Liver (tissue), 10 donors: ENCODE measurements at places on chromosomes 4 and X.

DNA sequence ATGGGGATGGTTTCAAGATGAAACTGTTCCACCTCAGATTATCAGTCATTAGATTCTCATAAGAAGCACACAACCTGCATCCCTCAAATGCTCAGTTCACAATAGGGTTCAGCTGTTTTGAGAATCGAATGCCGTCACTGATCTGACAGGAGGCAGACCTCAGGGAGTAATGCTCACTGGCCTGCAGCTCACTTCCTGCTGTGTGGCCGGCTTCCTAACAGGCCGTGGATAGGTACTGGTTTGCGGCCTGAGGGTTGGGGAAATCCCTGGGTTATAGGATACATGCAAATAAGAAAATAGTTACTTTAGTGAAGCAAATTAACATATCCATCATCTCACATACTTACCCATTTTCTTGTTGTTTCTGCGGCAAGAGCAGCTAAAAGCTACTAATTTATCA, 160.4 kb downstream of the MAD2L1 start:
- no peak overlapping the region for H3K4me3 ChIP-seq
- H3K27me3 ChIP-seq: no peaks in the 10 kb centered on the region
- no peaks in the 10 kb centered on the region for H3K36me3 ChIP-seq

DNA sequence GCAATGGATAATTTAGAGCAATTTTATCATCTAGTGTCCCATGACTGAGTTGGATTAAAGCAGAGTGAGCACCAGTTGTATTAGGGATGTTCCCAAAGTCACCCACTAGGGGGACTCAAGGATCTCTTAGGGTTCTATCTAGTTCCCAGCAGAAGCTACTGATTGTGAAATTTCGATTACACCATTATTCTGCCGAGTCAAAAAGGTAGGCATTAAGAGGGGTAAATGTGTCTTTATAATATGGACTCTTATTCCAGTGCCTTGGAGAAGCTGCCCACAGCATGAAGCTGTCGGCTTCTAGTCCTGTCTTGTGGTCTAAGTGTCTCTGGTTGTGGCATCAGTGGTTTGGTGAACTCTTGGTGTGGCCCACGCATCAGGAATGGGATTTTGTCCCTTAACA, 53.3 kb downstream of the RGS12 start:
- H3K27me3 ChIP-seq: no peaks in the 10 kb centered on the region
- no peak overlapping the region for H3K4me3 ChIP-seq
- peak overlapping the region; percentile 51 for H3K27ac ChIP-seq

- no peaks in the 10 kb centered on the region for H3K27me3 ChIP-seq
- no peaks in the 10 kb centered on the region for H3K36me3 ChIP-seq
- no peak for DNase-seq
- H3K4me1 ChIP-seq: peaks cover 9% of the 10 kb centered on the region
Observed at GRCh38 chrX:98068024-98068580, 1184.4 kb downstream of the RPA4 start.

DNA sequence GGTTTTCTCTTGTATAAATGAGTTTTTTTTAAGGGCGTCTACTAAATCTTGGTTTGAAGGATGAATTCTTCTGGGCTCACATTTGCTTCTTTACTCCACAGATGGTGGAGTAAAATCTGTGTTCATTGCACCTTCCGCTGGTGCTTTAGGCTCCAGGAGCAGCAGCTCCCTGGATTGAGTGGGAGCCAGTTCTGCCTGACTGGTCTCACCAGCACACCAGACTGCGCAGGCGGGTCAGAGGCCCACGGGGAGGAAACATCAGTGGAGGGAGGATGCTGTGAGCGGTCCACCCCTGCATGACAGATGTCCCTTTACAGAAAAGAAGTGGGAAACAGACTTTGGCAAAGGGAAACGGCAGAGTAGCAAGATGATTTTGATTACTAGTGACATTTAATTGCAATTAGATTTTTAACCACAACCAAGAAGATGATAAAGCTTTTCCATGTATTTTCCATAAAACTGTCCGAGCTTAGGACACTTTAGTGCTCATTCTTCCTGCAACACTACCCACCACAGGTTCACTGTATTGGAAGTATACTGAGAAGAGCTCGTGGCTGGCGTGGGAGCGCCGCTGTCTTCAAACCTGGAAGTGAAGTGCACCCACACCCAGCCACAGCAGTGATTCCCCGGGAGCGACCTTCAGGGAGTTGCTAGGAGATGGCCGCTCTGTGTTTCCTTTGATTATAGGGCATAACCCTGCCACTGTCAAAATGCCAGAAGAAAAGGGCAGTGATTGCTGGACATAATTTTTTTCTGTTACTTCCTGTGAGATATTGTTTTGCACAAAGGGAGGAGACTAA, 95.2 kb downstream of the SORBS2 start:
- DNase-seq: no peak
- peaks cover 11% of the 10 kb centered on the region for H3K4me1 ChIP-seq
- no peaks in the 10 kb centered on the region for H3K36me3 ChIP-seq
- no peak overlapping the region for H3K4me3 ChIP-seq
- peak overlapping the region; percentile 94 for H3K27ac ChIP-seq

GRCh38 chrX:102745513-102745856, 24.9 kb downstream of the GPRASP3 start:
- no peaks in the 10 kb centered on the region for H3K27me3 ChIP-seq
- H3K4me1 ChIP-seq: no peaks in the 10 kb centered on the region
- no peak overlapping the region for H3K27ac ChIP-seq
- DNase-seq: no peak
- no peaks in the 10 kb centered on the region for H3K36me3 ChIP-seq

- no peaks in the 10 kb centered on the region for H3K27me3 ChIP-seq
- no peaks in the 10 kb centered on the region for H3K36me3 ChIP-seq
- H3K4me3 ChIP-seq: no peak overlapping the region
Observed at GRCh38 chrX:72042852-72043248, 88.9 kb downstream of the RTL5 start.

GRCh38 chrX:53281321-53281822, at the start of gene IQSEC2:
TSS of gene IQSEC2 (minus strand) at chrX:53281584.
- H3K4me3 ChIP-seq: no peak within 1 kb of the TSS
- peaks cover 2% of the 10 kb centered on the region for H3K4me1 ChIP-seq
- no peak within 1 kb of the TSS for H3K27ac ChIP-seq
- H3K27me3 ChIP-seq: no peaks in the 10 kb centered on the region
- DNase-seq: peak; percentile 42
- no peaks in the 10 kb centered on the region for H3K36me3 ChIP-seq

- DNase-seq: no peak
- no peaks in the 10 kb centered on the region for H3K27me3 ChIP-seq
- H3K27ac ChIP-seq: no peak overlapping the region
- no peak overlapping the region for H3K4me3 ChIP-seq
- H3K4me1 ChIP-seq: peaks cover 4% of the 10 kb centered on the region
Observed at GRCh38 chr4:101795704-101796103, 5.2 kb downstream of the BANK1 start.

DNA sequence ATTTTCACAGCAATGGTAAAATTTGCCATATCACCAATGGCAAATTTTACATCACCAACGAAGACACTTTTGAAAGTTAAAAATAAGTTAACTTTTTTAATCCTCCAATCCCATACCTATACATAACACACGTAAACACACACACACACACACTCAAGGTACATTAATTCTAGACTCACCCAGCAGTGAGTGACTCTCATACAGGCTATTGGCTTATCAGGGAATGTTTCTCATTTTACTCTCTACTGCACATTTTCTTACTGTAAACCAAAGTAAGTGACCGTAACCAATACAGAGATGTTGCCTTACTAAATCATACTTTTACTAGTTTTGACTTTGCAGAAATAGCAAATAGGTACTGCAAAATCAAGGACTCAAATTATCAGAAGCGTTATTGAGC, 2.3 kb downstream of the VEGFC start:
- H3K27me3 ChIP-seq: peaks cover 8% of the 10 kb centered on the region
- H3K27ac ChIP-seq: no peak overlapping the region
- DNase-seq: no peak

DNA sequence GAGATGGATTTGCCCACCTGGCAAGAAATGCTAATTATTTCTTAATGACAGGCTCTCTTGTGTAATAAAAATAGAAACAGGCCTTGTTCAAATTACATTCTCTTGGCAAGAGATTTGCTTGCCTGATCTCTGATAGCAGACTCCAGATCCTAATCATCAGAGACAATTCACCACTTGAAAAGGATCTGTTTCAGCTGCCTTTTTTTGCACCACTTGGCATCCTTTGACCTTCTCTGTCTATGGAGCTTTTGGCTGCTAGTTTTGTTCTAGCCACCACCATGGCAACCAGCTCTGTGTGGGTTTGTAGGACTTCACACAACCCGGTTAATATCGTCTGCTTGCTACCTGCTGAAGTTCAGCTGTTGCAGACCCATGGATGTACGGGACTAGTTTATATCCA, 241.1 kb upstream of the TLL1 start:
- H3K4me1 ChIP-seq: no peaks in the 10 kb centered on the region
- H3K36me3 ChIP-seq: no peaks in the 10 kb centered on the region
- no peak overlapping the region for H3K4me3 ChIP-seq
- H3K27ac ChIP-seq: no peak overlapping the region
- DNase-seq: no peak

- no peaks in the 10 kb centered on the region for H3K36me3 ChIP-seq
- peaks cover 11% of the 10 kb centered on the region for H3K4me1 ChIP-seq
- H3K27ac ChIP-seq: no peak overlapping the region
- no peak overlapping the region for H3K4me3 ChIP-seq
- H3K27me3 ChIP-seq: no peaks in the 10 kb centered on the region
Observed at GRCh38 chr4:127629371-127629770, 3.4 kb upstream of the INTU start.

- H3K27me3 ChIP-seq: peaks cover 5% of the 10 kb centered on the region
- H3K27ac ChIP-seq: no peak overlapping the region
Observed at GRCh38 chr4:41882625-41883347, 52.4 kb upstream of the TMEM33 start.

- H3K4me1 ChIP-seq: peaks cover 13% of the 10 kb centered on the region
- peak overlapping the region; percentile 71 for H3K4me3 ChIP-seq
- peak overlapping the region; percentile 45 for H3K27ac ChIP-seq
- H3K27me3 ChIP-seq: peaks cover 2% of the 10 kb centered on the region
- no peaks in the 10 kb centered on the region for H3K36me3 ChIP-seq
- DNase-seq: no peak
Observed at GRCh38 chr4:163330916-163331628, 1.3 kb downstream of the NPY1R start.
